ENCODE measurements at places on chromosomes 13 and 19.
A peak's percentile ranks its signal among the peaks of the same experiment; 100 is the strongest.

- DNase-seq: no peak
Measured at GRCh38 chr19:55578761-55579747, 1.6 kb downstream of the ZNF579 start.

DNA sequence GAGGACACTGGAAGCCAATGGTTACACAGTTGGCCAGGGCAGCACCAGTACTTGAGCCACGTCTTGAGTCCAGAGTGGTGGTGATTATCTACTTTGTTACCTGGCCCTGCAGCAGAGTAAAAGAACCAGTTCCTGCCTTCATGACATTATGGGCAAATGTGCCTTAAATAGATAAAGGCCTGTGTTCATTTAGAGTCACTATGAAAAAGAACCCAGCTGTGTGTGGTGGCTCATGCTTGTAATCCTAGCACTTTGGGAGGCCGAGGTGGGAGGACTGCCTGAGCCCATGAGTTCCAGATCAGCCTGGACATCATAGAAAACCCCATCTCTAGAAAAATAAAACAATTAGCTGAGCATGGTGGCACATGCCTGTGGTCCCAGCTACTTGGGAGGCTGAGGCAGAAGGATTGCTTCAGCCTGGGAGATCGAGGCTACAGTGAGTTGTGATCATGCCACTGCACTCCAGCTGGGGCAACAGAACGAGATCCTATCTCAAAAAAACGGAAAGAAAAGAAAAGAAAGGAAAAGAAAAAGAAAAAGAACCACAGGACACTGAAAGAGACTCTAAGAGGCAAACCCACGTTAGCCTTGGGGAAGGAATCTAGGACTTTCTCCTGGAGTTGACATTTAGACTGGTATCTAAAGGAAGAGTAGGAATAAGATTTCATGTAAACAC, 3.4 kb upstream of the IRF2BP1 start:
- no peak for DNase-seq

GRCh38 chr13:75489502-75490263, 7.7 kb upstream of the TBC1D4 start:
- DNase-seq: peak; percentile 57

- DNase-seq: no peak
Measured at GRCh38 chr13:66879988-66880387, 350.1 kb downstream of the PCDH9 start.

GRCh38 chr13:26476782-26477142, 80.7 kb upstream of the WASF3 start:
- no peak for DNase-seq

DNA sequence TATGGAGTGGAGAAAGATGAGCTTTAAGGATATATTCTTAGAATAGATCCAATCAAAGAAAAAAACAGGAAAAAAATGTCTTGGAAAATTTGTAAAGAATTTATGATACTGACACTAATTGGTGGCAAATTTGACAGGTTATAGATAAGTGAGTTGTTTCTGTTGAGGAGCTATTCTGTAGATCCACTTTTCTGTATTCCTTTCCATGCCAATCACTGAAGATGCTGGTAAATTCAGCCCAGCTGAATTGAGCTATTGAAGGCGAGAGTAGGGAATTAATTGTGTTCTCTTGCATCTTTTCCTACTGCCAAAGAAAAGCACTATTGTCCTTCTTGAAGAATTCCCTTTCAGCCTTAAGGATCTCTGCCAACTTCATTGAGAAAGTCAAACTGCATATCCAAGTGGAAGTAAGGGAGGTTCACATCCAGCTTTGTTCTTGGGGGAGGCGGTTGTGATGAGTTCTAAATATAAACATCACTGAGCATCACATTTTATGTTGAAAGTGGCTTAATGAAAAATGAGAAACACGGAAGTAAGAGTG, 113.1 kb downstream of the PCDH9 start:
- DNase-seq: no peak

DNA sequence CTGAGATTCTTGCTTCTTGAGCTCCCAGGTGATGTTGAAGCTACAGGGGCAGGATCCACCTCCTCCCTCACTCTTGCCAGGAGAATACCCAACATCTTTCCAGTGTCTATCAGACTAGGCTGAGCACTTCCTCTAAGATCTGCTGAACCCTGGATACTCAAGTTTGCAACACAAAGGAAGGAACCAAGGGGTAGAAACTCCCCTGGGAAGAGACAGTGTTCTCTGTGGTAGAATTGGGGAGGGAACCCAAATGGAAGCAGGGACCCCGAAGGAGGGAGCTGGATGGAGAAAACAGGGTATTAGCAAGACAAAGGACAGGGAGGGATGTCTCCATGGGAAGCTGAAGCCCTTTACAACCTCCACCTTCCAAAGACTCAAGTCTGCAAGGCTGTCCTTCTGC, 117.6 kb downstream of the DNAJC15 start:
- no peak for DNase-seq

- DNase-seq: no peak
Measured at GRCh38 chr13:64061649-64062048, 2646.0 kb upstream of the PCDH20 start.

- no peak for DNase-seq
Measured at GRCh38 chr13:65914716-65915115, 1315.4 kb downstream of the PCDH9 start.

DNA sequence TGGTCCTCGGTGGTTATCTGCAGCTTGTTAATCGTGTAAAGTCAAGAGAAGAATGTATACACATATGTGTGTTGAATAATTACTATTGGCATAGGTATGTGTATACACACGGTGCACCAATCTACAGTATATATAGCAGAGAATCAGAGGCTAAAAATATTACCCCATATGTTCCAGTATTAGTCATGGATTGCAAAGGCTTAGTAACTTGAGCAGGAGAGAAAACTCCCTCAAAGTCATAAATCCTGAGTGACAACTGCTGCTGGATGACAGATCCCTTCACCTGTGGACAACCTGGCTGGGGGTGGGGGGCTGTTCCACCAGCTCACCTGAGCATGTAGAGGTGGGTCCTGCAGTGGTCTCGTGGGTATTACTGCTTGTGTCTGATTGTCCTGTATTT, 185.0 kb downstream of the ZNF536 start:
- DNase-seq: no peak

DNA sequence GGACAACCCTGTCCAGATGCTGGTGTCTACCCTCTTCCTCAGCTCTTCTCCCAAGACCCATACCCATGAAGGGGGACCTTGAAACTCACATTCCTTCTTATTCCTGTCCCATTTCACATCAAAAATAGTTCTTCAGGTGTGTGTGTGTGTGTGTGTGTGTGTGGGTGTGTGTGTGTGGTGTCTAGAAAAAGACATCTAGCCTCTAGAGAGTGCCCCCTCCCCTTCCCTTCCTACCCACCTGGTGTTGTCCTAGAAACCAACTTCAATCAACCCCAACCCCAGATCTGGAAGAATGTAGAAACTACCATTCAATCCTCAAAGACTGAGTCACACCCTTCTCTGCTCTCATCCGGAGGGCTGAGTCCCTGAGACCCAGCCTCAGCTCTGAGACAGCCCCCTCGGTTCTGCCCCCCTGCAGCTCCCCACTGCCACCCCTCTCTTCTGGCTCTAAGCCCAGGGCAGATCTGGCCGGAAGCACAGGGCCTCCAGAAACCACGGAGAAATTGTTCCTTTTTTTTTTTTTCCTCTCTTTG, 3.5 kb downstream of the KCNN4 start:
- DNase-seq: no peak

Data from small intestine (tissue), 16 donors.